Endodermal cell (in vitro differentiated cells): ENCODE measurements at places on chromosomes 11 and 22. TPM values are rescaled to one million over a fixed set of nuclear protein-coding genes. Genes with fewer than 3 reads are reported as not detected.

Gene FOLR3
- total RNA-seq = not detected in 2 replicates

Gene RHOG
- total RNA-seq = 25.5 and 26.9 TPM in 2 replicates

Gene FZD4
- total RNA-seq = 48.3 and 52.1 TPM in 2 replicates

Gene TNNT3
- total RNA-seq = not detected in 3 replicates

DNA sequence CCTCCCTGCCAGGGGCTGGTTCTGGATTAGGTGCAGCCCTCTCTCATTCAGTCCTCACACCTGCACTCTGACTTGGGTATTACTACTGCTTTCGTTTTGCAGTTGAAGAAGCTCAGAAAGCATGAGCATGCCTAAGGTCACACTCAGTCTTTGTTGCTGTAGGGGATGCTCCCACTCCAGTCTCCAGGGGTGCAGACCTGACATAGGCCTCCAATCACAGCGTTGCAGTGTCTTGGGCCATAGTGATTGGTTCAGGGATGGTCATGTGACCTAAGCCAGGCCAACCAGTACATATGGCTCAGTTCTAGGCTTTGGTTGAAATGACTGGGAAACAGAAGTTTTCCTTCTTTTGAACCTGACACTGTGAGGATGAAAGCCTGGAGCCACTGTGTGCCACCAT lies 61.7 kb downstream of the FBXO7 start:
- no peak for DNase-seq
- H3K36me3 ChIP-seq = no peaks in the 10 kb centered on the region
- H3K27ac ChIP-seq = no peak overlapping the region
- no peak overlapping the region for H3K4me3 ChIP-seq
- no peaks in the 10 kb centered on the region for H3K27me3 ChIP-seq
- peaks cover 5% of the 10 kb centered on the region for H3K4me1 ChIP-seq

DNA sequence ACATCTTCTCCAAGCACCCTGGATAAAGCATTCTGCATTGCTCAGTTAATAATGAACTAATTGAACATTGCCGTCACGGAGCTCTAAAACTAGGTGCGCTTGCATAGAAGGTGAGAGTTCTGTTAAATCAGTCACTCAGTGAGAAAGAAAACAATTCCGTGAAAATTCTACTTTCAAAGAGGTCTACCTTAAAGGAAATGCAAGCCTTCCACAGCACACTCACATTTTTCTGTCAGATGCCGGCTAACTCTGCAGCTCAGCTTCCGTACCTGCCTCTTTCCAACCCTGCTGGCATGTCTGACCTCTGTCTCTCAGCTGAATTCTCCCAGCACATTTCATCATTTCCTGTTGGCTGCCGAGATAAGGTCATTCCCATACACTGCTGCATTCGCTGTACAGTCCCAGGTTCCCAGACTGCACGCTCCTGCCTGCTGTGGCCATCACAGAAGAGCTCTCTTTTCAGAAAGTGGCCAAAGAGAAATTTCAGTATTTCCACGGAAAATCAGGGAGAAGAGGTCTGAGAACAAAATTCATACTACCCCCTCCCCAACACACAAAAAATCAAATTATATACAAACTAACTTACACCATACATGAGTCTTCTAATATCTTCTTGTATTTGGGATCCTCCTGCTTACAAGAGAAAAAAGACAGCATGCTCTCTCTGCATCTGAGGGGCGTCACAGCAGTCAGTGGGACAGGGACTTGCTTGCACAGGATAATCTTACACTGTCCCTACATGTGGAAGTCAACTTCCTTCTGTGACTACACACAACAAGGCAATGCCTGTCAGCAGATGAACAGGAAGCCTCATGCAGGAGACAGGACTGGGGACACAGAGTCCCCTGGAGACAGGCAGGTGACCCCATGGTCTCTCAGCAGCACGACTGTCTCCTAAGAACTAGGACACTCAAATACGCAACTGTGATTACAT lies 55.1 kb downstream of the PACSIN2 start:
- H3K36me3 ChIP-seq = peaks cover 36% of the 10 kb centered on the region
- H3K4me1 ChIP-seq = peaks cover 34% of the 10 kb centered on the region
- H3K27me3 ChIP-seq = no peaks in the 10 kb centered on the region
- peak overlapping the region; percentile 3 for H3K27ac ChIP-seq

DNA sequence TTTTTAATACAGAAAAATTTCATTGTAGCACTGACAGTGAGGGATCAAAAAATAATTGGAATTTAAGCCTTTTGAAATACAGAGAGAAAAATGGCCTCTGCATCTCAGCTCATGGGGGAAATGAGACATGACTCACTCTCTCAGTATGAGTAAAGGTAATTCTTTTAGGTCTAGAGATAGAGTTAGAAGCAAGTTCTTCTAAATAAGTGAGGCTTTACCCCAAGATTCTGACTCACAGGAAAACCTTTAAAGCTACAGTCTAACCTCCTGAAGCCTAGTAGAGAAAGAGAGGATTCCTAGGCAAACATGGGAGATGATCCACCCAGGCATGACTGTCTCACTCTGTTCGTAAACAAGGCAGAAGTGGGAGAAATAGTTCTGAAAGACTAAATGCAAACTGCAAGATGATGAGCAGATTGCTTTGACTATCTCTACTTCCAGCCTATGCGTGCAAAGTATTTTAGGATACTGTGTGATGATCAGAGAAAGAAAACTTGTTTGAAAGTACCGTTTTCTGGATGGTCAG lies 1003.3 kb upstream of the CCDC90B start:
- no peak for DNase-seq
- H3K4me3 ChIP-seq = no peak overlapping the region
- H3K27ac ChIP-seq = no peak overlapping the region
- no peaks in the 10 kb centered on the region for H3K36me3 ChIP-seq
- H3K27me3 ChIP-seq = no peaks in the 10 kb centered on the region
- no peaks in the 10 kb centered on the region for H3K4me1 ChIP-seq

DNA sequence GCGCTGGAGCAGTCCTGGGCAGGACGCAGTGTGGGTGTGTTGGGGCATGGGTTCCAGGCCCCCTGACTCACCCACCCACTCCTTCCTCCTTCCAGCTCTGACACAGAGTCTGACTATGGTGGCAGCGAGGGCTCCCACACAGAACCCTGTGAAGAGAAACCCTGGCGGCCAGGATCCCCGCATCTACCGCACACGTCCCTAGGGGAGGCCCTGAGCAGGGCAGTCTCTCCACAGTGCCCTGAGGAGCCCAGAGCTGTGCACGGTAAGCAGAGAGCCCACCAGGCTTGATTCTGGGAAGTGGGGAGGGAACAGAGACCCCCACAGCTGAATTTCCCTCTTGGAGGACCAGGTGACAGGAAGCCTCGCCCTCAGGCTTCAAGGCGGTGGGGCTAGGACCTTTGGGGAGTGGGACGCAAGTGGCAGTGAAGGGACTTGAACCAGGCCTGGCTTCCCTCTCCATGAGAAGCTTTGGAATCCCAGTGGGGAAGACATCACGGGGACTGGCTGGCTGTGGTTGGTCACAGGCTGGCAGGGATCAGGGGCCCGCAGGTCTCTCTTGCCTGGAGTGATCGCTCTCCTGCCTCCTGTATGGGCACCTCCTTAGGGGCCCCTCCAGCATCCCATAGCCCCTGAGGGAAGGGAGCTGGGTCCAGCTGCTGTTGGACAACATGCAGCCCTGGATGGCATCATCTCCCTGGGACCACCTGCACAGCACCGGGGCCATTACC lies 96.4 kb upstream of the PARVA start:
- H3K36me3 ChIP-seq = no peaks in the 10 kb centered on the region
- peaks cover 4% of the 10 kb centered on the region for H3K27me3 ChIP-seq
- H3K4me3 ChIP-seq = no peak overlapping the region
- H3K27ac ChIP-seq = no peak overlapping the region
- H3K4me1 ChIP-seq = no peaks in the 10 kb centered on the region
